ENCODE measurements at places on chromosomes 6 and 20. TPM values are rescaled to one million over a fixed set of nuclear protein-coding genes. Genes with fewer than 3 reads are reported as not detected.
A peak's percentile ranks its signal among the peaks of the same experiment; 100 is the strongest.

Gene LTB
- not detected for total RNA-seq

Gene RXRB
- total RNA-seq = 38.4 TPM

DNA sequence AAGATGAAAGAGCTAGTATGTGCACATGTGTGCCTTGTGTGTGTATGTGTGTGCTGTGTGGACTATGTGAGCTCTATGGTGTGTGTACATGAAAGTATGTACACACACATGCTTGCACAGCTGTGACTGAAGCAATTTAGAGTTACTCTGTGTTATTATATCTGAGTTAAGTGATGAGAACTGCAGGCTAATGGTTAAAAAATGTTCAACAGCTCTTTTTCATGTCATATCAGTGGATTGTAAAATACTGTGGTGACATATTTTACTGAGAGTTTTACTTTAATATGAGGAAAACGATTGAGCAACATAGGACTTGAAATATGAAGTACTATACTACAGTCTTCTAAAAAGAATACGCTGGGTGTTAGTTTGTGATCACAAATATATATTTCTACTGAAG lies 195.7 kb upstream of the KCNK16 start:
- no peak for DNase-seq

- peak; percentile 73 for DNase-seq
Measured at GRCh38 chr20:10519361-10520046, 84.4 kb downstream of the SLX4IP start.

DNA sequence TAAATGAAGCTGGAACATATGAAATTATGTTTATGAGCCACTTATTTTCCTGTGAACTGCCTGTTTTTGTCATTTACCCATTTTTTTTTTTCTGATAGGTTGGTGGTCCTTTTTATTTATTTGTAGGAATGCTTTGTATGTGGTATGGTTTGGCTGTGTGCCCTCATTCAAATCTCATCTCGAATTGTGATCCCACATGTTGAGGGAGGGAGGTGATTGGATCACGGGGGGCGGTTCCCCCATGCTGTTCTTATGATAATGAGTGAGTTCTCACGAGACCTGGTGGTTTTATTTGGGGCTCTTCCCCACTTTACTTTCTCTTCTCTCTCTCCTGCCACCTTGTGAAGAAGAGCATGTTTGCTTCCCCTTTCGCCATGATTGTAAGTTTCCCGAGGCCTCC lies 77.3 kb downstream of the CDH26 start:
- DNase-seq = no peak

GRCh38 chr6:11532097-11532496 lies 5.5 kb upstream of the TMEM170B start:
- no peak for DNase-seq

GRCh38 chr6:35678021-35678654 lies 10.6 kb downstream of the FKBP5 start:
- DNase-seq = no peak
